ENCODE measurements at places on chromosomes 16 and 17.

DNA sequence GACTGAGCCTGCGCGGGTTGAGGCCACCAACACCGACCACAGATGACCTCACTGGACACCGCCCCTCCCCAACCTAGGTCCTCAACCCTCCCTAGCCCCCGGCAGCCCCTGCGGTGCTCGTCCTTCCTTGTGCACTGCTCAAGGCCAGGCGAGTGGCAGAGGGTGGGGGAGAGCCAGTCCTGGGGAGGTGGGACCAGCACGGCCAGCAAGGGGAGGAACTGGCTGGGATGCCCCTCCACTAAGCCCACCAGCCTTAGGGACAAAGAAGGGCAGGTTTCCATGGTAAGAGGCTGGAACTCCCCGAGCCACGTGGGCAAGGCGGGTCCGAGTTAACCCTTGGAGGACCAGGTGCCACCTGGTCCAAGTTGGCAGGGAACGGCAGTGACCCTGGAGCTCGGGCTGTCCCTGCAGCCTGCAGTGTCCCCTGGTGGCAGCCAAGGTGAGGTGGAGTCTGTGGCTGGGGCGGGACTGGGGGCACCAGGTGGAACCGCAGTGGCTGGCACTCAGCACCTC, 9.2 kb downstream of the FSCN2 start:
- DNase-seq: peak; percentile 64

GRCh38 chr17:6457688-6458459, 13.6 kb downstream of the PIMREG start:
- no peak for DNase-seq

DNA sequence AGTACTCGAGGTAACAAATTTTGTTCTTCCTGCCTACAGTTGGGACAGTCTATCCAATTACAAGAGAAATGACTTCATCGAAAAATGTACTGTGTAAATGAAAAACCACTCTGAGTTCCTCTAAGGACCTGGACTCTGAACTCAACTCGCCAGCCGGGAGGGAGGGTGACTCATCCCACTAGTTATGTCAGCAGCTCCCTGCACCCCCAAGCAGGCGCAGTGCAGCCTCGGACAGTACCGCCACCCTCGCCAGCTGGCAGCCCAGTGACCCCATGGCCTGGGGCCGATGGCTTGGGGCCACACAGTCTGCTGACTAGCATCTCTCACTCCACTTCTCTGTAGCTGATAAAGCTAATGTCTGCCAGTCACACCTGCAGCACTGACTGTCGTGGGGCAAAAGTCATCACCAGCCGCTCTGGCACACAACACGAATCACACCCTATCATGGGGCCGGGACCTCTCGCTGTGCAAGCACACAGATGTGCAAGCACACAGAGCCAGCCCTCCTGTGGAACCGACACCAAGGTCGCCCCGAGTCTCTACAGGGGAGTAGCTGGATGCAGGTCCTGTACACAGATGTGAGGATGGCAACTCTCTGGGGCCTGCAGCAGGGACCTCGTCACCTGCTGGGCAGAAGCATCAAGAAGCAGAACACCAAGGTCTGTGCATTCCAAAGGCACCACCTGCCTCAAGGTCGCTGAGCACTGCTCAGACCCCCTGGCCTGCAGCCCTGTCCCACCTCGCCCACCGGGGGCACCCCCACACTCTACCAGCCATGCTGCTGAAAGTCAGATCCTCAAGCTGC, 5.7 kb downstream of the CSNK1D start:
- peak; percentile 94 for DNase-seq

DNA sequence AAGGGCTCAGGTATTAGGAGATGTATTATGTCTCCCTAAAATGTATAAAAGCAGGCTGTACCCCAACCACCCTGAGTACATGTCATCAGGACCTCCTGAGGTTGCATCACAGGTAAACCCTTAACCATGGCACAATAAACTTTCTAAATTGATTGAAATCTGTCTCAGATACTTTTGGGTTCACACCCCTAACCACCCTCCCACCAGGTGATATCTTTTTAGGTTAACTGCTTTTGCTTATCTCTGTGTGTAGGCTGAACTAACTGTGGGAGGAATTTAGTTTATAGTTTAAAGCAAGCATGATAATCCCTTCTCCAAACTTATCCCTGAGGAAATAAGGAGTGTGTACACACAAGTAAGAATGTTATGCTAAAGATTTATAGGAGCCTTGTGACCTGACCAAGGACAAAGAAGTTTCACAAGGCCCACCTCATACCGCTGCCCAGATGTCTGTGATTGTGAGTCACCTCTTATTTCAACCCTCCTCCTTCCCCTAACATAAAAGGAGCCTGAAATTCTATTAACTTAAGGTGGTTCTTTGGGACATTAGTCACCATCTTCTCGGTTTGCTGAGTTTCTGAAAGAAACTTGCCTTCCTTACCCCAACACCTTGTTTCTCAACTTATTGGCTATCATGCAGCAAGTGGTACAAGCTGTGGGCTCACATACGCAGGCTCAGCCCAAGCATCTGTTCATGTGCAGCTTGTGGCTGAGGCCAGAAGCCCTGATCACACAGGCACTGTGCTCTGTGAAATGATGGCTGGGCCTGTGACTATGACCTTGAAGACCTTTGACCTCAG, 11.3 kb downstream of the PRSS22 start:
- peak; percentile 66 for DNase-seq

- DNase-seq: peak; percentile 72
Measured at GRCh38 chr16:17476414-17477259, 5.9 kb upstream of the XYLT1 start.

DNA sequence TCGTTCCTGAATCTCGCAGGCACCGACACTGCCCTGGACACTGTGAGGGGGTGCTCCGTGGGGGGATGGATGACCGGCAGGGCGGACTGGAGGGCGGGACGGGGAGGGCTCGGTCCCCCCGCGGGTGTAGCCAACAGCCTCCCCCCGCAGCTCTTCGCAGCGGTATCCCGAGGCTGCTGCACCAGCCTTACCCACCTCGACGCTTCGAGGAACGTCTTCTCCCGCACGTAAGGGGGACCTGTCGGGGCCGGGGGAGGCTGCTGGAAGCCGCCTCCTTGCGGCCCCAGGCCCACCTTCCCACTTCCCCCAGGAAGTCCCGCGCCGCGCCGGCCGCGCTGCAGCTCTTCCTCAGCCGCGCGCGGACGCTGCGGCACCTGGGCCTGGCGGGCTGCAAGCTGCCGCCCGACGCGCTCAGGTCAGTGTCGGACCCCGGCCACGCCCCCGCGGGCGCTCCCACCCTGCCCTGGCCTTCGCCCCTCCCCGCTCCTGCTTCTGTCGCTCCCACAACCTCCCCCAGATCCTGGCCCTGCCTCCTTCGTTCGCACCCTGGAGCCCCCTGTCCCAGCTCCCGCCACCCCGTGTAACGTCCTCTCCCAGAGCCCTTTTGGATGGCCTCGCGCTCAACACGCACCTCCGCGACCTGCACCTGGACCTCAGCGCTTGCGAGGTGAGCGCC, 3.3 kb downstream of the CARMIL2 start:
- no peak for DNase-seq

DNA sequence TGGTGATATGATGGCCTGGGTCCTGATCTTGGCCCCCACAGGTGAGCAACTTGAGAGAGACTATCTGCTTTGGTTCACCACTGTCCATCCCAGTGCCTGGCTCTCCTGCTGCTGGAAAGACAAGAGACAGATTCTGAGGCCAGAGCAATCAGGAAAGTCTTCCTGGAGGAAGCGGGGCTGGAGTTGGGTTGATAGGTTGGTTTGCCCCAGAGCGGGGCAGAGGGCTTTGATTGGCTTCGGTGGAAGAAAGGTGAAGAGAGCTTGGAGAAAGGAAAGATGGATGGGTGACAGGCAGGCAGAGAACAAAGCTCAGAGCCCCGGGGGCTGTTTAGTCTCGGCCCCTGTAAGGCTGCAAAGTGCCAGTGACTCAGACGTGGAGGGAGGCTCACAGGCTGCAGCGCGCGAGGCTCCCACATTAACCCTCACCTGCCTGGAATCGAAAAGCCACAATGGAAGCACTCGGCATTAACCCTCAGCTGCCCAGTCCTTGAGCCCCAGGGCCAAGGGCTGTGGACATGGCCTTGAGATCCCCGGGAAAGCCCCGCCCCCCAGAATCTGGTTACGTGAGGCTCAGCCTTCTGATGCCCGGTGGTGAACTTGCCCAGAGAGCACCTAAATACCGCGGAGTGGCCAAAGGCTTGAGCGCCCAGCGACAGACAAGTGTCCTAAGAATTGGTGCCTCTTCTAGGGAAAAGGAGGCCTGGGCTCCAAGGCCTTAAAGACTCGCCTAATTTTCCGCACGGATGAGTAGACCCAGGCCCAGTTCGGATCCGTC, 996 bp upstream of the CPNE2 start:
- DNase-seq: peak; percentile 70

GRCh38 chr16:4693956-4694641, 737 bp downstream of the NUDT16L1 start:
- DNase-seq: peak; percentile 65

DNA sequence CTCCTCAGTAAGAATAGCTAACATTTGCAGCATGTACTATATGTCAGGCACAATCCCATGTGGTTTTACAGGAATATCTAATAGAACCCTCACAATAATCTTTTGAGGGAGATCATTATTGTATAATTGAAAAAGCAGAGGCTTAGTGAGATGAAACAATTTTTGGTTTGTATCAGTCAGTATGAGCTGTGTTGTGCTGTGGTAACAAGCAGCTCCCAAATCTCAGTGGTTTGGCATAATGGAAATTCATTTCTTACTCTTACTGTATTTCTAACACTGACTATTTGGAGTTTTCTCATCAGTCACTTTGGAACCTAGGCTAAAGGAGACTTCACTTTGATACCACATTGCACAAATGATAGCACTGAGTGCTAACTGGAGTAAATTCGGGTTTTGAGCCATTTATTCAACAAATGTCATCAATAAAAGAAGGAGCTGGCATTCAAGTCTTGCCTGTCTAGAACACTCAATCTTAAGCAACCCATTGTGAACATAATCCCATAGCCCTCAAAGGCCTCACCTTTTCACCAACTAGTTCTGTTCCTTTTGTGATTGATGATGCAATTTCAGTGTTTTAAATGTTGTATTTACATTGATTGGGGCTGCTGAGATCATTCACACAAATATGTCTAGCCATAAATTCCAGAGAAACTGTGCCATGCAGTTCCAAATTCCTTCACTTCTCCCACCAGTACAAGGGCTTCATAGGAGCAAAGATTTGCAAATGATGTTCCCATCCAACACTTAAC, 441.0 kb downstream of the XYLT1 start:
- DNase-seq: no peak

- DNase-seq: no peak
Measured at GRCh38 chr17:6572972-6573370, 16.6 kb upstream of the PITPNM3 start.

DNA sequence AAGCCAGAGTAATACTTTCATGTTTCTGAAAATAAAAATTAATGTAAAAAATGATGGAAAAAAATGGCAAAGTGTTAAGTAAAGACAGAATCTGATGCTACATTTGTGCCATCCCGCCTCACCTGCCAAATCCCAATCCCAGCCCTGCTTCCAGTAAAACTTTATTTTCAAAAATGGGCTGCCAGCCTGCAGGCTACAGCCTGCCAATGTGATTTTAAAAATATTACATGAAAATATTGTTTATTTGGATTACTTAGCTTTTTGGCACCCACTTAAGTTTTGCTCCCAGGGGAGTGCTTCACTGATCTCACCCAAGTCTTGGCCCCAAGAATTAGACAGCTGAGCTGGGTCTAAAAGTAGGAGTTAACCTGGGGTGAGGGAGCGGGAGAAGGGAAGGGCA, 112.8 kb downstream of the C16orf78 start:
- DNase-seq: no peak

GRCh38 chr16:55439101-55439690, 39.8 kb upstream of the MMP2 start:
- DNase-seq: no peak

Data from astrocyte of the hippocampus (primary cell).